ENCODE measurements at places on chromosomes 11 and 22.

DNA sequence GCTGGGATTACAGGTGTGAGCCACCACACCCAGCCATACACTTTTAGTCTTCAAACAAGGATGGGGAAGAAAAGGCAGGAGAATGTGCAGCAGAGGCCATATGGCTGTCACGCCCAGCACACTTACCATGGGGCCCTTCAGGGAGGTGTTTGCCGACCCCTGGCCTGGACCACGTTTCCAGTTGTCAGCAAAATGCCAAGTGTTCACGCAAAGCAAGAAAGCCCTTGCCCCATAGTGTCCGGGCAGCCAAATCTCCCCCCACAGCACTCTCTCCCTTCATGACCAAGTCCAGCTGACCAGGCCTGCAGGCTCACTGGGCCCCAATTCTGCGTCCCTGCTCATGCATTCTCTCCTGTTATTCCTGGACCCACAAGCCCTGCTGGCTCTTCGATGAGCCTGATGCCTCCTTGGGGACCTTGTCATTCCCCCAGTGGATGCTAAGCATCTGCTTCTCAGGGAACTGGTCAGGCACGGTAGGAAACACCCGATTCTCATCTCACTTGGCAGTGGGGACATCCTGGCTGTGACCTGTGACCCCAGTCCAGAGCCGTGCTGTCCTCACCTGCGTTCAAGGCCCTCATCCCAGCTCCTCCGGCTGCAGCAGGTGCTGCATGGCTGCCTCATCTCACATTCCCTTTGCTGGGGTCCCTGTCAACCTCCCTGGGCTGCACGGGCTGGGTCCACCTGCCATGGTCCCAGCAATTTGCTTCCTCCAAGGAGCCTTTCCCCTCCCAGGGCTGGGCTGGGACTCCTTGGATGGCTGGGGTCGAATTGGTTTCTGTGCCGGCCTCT, 96.4 kb downstream of the CTTN start:
- no peak for DNase-seq

DNA sequence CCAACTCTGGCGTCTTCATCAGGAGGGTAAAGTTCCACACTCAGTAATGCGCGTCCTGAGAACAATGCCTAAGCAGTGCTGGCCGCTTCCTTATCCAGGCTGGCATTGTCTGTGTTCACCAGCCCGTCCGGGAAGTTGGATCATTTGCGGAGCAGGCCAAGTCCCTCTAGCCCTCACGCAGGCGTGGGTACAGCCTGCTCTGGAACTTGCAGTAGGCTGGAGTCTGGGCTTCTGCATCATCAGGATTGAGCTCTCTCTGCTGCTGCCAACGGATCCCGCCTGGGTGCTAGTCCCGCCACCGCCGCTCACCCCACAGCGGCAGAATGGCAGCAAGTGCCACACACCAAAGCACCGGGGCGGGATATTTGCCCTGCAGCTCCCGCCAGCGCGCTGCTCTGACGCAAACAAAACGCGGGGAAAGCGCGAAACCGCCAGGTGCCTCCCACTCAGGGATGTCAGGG, 29.0 kb downstream of the GLYATL1 start:
- DNase-seq = no peak

- no peak for DNase-seq
Observed at GRCh38 chr22:36052505-36052941, 23.9 kb upstream of the RBFOX2 start.

DNA sequence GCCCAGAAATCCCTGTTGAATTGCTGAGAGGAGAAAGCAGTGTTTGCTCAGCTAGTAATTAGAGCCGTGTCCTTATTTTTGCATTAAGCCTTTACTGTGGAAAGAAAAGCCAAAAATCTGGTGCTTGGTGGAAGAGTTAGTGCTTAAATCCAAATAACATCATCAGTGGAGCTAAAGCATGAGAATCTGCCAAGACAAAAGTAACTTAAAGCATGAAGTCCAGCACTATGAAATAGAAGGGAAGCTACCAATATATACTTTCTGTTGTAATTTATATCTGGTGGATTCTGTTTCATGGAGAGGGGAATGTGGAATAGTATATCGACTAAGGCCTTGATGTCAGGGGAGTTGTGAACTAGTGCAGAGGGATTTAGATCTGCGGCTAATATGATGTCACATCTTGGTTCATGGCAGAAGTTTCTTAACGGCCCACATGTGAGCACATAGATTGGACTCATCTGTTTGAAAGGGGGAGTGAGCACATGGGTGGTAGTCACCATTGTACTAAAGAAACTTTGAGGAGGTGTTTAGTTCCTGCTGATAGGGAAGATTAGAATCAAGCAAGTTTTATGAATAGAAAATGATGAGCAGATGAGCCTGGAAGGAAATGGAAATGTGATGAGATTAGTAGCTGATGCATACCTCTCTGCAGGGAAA, 224.4 kb upstream of the MTNR1B start:
- no peak for DNase-seq

DNA sequence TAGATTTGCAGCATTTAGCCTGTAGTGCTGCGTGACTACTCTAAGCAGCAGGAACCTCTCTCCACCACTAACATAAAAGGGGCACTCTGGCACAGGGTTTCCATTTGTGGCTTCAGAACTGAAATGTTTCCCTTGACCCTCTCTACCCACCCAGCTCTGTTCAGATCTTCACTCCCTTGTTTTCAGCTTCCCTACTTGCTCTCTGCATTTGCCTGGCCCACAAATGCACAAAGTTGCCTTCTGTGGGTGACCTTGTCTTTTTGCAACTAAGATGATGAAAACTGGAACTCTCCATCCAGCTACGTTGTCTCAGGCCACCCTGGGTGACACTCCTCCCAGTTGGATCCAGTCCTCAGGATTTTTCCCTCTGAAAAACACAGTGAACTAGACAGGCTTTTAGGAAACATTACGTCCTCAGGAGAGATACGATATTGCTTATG, 19.8 kb upstream of the PSMA1 start:
- no peak for DNase-seq

Data from CD14-positive monocyte (primary cell).